Stimulated activated CD8-positive, alpha-beta memory T cell treated with anti-CD3 and anti-CD28 coated beads, Interleukin-4, amount 100 ng/mL, for 1 hour (primary cell): ENCODE measurements at places on chromosomes 3 and 15.

GRCh38 chr3:38331257-38332022, 15.1 kb upstream of the XYLB start:
- no peak for DNase-seq

- DNase-seq = peak; percentile 52
Observed at GRCh38 chr3:42443819-42444436, 33.5 kb upstream of the LYZL4 start.

DNA sequence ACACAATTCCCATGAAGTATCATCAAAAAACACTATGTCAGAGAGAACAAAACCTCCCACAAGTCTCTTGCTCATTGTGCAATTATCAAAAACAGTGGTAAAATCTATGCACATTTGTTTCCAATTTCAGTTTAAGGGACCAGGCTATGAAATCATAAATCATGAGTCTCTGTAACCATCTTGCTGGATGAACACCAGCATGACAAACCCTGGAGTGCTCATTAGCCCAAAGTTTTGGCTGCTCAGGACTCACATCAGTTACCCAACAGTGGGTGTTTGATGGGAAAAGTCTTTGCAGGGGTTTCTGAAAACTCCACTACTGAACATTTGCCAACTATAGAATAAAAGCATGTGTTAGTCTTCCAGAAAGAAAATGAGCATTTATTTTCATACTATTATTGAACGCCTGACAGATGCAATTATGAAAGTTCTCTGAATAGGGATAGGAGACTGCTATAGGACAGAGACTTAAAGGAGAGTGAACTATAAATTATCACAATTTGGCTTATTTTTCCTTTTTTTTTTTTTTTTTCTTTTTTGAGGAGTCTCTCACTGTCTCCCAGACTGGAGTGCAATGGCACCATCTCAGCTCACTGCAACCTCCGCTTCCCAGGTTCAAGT, 240.8 kb upstream of the KCNMB2 start:
- DNase-seq = no peak

DNA sequence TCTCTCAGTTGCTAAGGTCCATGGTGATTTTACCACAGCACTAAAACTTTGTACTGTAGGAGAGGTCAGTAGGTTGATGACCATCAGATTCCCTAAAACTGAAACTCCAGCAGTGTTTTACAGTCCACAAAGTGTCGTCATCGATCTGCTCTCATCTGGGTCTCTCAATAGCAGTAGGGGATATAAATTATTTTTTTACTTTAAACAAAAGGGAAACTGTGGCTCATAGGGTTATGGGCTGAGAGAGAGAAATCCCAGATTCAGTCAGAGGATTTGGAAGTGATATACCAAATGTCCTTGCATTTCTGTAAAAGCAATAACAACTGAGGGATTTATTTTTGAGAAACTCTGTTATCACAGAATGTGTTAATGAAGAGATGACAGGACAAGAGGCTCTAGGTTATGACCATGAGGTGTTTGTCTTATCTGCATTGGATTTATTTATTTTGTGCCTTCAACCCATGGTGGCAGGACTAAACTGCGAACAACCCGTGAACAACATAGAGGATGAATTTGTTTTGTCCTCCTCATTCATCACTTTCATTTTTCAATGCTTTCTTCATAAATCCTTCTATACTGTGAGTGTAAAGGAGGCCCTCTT, 869.7 kb downstream of the OTOL1 start:
- no peak for DNase-seq

DNA sequence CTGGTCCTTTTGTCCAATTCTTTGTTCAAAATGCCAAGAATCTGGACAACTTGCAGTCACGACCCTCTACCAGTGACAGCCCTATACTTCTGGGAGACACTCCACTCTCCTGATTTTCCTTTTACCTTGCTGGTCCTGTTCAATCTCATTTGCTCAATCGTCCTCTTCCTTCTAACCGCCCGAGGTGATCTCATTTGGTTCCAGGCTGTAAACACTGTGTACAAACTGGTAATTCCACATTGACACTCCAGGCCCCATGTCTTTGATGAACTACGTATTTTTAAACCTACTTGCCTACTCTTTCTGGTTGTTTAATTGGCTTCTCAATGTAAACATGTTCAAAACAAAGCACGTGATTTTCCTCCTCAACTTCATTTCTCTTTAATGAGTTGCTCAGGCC, 23.7 kb upstream of the C3orf49 start:
- no peak for DNase-seq

GRCh38 chr15:57922776-57923175, 142.7 kb downstream of the ALDH1A2 start:
- no peak for DNase-seq

DNA sequence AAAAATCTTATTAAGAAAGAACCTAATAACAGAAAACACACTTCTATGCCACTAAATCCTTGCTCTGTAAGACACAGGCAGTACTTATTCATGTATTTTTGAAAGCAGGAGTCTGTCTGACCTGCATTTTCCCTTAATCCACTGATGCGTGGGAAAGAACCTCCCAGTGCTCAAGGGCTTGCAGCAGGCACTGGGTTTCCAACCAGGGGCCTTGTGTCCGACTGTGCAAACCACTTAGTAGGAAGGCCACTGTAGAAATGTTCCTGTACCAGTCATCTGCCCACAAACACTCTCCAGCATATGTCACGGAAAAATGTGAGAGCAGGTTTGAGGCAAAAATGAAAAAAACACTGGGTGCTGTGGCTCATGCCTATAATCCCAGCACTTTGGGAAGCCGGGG, 12.4 kb downstream of the CXCR6 start:
- no peak for DNase-seq

DNA sequence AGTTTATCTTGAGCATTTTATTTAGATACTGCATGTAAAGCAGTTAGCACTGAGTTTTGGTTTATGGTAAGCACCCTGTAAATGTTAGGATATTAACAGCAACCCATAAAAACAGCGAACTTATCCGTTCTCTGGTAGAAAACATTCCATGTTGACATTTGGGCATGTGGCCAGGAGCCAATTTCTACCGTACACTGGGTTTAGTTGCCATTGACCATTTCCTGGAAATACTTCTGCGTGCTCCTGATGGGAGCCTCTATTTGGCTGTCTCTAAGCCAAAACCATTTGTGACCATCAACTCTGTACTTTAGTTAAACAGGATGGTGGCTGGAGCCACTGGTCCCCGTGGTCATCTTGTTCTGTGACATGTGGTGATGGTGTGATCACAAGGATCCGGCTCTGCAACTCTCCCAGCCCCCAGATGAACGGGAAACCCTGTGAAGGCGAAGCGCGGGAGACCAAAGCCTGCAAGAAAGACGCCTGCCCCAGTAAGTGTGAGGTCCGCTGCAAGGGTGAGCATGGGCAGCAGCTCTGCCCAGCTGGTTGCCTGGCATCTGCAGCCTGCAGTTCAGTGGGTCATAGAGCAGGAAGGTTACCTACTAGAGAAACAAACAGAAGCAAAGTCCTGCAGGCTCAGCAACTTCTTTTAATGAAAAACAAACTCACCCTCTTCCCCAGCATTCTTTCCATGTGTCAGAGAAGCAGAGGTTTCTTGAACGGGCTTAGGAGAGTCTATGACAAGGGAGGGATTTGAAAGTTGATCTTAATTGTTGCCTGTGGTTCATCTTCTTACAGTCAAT, 7.1 kb downstream of the THBS1 start:
- no peak for DNase-seq

GRCh38 chr15:91627473-91628278, 225.8 kb upstream of the SLCO3A1 start:
- DNase-seq = no peak

GRCh38 chr15:63991706-63992105, 54.6 kb downstream of the DAPK2 start:
- DNase-seq = no peak

- DNase-seq = no peak
Observed at GRCh38 chr3:74267588-74268184, 346.8 kb downstream of the CNTN3 start.

GRCh38 chr15:54576298-54576935, 598.2 kb downstream of the UNC13C start:
- no peak for DNase-seq

DNA sequence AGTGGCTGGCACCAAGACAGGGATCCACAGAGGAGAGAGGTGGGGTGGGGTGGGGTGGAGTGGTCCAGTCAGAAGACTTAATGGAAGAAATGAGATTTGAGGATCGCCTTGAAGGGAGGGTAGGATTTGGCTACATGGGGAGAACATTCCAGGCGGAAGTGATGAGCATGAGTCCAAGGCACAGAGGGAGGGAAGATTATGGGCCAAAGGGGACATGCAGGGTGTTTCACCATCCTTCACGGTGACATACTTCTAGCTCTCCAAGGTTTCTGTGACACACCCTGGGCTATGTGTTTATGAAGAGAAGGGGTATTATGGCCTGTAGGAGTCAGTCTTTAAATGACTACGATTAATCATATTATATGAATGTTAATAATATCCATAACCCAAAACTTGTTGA, 7.7 kb upstream of the FBN1 start:
- DNase-seq = no peak

- DNase-seq = no peak
Observed at GRCh38 chr3:118089563-118089962, 945.1 kb downstream of the IGSF11 start.

- DNase-seq = no peak
Observed at GRCh38 chr3:105944276-105944675, 75.5 kb upstream of the CBLB start.

- DNase-seq = no peak
Observed at GRCh38 chr3:37742121-37742520, 119.6 kb upstream of the CTDSPL start.

GRCh38 chr3:132616780-132617179, 19.7 kb downstream of the ACKR4 start:
- DNase-seq = no peak

DNA sequence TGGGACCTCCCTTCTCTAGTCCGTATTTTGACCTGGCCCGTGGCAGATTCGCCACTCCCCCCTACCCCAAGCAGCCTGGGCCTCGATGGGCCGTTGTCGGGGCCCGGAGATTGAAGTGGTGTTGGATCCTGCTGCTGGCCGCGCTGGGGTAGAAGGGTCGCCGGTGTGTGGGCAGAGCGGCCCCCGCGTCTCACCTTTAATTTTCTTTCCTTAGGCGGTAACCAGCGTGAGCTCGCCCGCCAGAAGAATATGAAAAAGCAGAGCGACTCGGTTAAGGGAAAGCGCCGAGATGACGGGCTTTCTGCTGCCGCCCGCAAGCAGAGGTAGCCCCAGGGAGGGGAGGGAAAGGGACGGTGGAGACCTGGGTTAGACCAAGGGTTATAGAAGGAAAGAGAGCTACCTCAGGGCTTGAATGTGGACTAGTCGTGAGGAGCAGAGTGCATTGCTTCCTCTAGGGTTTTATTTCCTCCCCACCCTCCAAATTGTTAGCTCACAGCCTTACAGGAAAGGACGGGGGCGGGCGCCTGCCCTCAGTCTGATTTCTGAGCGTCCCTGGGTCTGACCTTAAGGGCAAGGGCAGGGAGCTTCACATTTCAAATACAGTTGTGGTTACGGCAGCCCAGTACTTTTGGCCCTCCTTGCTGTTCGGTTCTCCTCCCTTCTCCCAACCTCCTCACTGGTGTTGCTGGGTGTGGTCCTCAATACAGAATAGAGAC, 799 bp downstream of the SERF2 start:
- DNase-seq = no peak

DNA sequence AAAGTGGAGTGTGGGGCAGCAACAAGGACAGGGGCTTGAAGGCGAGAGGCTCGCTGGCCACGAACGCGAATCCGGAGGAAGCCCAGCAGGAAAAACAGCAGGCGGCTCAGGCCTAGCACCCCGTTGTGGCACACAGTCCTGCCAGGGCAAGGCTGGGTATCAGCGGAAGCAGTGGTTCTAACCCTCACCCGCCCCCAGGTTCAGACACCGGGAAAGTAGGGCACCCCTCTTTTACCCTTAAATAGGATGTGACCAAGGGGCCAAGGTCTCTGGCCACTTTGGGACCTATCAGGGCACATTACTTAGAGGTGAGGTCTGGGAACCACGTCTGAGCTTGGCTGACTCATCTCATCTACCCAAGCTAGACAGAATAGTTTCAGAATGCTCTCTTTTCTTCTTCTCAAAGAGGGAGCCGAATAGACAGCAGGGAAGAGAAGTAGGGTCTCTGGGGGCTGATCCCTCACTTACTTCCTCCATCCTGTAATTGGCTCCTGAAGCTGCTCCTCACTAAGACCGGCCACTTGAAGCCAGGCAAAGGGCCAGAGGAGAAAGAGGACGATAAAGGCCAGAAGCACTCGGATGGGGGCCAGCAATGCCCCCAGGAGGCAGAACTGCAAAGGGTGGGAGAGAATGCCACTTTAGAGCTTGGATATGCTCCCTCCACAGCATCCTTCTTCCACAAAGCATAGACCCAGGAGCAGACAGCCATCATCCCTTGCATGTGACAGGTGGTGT, 1.7 kb downstream of the LPCAT4 start:
- DNase-seq = no peak

- DNase-seq = no peak
Observed at GRCh38 chr3:43640681-43641080, 18.9 kb upstream of the ANO10 start.

DNA sequence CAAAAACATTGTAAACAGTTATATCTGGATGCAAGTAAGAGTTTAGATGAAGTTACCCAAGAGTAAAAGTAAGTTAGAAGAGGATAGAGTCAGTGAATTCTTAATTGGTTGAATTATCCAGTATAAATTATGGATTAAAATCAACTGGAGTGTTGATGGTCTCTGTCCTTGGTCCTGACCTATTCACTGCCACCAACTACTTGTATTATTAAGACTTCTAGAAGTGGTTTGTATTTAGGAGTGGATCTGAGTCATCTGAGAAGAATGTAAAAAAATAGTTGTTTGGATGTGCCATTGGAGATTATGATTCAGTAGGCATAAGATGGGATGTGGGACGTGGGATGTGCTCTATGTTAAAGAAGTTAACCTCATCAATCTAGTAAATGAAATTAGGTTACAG, 86.4 kb downstream of the SYNPR start:
- no peak for DNase-seq

GRCh38 chr3:8387571-8387970, 114.1 kb upstream of the LMCD1 start:
- DNase-seq = no peak

DNA sequence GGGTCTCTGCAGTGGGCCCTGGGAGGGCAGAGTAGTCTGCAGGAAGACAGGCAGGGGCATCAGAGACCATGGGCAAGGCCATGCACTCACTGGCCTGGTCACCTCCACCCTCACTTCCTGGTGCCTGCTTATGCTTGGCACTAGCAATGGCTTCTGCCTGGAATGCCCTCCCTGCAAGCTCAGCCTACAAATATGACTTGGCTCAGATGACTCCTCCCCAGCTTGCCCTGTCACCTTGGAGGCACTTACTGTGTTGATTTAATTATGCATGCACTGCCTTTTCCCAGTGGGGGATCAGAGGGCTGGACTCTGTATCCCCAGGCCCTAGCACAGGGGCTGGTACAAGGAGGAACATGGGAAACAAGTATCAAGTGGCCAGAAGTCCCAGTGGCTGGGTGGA, 7.8 kb downstream of the C3orf18 start:
- no peak for DNase-seq

GRCh38 chr3:151881137-151881536, 7.7 kb downstream of the SUCNR1 start:
- DNase-seq = no peak

- no peak for DNase-seq
Observed at GRCh38 chr3:178844916-178845315, 226.7 kb downstream of the ZMAT3 start.
